ENCODE measurements at places on chromosomes 2 and 18.

GRCh38 chr2:21194858-21195271 is 71.1 kb downstream of the TDRD15 start:
- DNase-seq = no peak

DNA sequence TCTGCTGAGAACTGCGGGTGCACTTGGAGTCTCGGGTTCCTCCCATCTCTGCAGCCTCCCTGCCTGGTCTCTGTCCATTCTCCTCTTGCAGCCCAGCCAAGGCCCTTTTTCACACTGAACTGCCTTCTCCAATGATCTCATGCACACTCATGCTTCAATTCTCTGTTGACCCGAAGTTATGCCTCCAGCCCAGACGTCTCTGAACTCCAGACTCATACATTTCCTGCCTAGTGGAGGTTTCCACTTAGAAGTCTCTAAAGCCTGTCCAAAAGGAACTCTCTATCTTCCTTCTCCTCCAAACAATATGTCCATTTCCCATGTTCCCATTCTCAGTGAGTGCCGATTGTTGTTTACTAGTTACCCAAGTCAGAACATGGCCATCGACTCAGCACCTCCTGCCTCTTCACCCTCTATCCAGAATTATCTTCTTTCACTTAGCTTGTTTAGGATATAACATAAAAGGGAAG is 155.2 kb downstream of the IRS1 start:
- no peak for DNase-seq

DNA sequence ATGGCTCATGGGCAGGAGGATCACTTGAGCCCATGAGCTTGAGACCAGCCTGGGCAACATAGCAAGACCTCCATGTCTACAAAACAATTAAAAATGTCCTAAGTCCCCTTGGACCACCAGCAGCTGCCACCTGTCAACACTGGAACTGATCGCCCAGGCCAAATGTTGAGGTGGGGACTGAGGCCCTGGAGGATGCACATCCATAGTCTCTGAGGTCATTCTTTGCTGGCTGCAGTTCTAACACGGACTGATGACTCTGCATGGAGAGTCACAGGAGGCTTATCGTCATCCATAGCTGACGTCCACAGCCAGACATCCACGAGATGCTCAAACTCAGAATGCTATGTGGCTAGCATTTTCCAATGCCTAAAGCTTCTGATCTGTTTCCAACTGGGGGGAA is 151.3 kb downstream of the BCL2 start:
- DNase-seq = no peak

DNA sequence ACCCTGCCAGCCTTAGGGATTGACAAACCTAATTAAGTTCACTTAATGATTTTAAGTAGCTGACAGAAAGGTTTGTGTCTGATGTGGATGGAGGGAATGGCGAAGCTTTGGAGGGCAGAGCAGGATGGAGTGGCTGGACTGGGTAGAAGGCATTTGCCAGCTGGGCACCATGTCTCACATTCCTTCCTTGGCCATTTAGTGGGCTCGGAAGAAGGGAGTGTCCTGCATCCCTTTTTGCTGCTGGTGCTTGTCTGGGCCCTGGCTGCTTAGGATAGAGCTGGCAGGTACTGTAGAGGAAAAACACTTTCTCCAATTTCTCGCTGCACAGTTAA is 166.7 kb downstream of the CLIP4 start:
- no peak for DNase-seq

DNA sequence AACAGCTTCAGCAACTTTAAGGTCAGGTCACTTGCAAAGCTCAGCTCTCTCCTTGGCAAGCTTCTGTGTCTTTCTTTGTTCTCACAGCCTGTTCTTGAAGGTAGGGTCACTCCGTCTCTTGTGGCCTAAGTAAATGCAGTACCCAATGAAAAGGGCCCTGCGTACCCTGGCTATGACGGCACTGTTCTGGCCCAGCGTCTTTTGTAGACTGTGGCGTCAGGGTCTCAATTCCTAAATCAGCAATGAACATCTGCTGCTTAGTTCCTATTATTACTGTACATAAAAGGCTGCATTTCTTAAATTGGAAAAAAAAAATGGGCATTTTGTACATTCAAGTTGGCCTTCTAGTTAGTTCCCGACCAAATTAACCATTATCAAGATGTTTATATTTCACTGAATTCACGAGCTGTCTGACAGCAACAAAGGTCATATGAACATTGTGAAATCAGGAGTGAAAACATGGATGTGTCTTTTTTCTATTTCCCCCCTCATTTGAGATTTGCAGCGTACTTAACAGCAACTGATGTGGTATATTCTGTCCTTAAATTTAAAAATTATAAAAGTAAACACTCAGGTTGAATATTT is 17.0 kb upstream of the MTCL1 start:
- DNase-seq = no peak

DNA sequence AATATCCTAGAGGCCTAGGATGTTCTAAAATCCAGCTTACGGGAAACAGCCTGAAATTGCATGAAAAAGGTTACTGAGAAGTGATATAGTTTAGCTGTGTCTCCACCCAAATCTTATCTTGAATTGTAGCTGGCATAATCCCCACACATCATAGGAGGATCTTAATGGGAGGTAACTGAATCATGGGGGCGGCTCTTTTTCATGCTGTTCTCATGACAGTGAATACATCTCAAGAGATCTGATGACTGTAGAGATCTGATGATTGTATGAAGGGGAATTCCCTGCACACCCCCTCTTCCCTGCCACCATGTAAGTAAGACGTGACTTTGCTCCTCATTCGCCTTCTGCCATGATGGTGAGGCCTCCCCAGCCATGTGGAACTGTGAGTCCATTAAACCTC is 385.6 kb upstream of the ID2 start:
- no peak for DNase-seq

DNA sequence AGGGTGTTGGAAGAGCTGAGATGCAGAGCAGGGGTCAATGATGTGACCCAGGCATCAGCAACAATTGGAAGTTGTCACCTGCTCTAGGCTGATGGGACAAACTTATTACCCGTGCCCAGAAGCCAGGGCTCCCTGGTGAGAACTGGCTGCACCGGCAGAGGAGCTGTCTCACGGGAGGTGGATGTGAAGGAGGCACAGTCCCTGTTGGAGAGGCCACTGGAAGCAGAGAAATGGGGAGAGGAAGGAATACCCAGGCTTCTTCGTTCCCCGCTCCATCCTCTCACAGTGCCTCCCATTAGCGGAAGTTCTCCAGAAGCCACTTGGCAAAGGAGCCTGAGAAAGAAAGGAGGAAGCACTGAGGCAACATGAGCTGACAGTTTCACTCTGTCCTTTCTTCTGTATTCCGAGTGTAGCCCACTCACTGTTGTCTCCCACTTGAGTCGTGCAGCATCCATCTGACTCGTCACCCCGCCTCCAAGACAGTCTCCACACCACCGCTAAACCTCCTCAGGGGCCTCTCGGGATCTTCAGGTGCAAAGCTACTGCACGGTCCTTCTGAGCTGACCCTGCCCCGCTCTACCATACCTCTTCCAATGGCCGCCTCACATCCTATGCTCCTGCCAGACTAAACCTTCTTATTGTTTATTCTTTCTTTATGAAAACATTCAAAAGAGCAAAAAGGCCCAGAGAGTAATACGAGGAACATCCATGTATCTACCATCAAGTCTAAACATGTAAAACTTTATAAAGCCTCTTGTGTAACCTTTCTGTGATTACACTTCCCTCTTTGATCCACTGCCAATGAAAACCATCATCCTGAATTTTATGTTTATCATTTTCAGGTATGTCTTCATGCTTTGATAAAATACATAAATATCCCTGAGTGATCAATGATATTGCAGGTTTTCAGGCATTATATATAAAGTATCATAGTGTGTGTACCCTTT is 19.1 kb upstream of the AFTPH start:
- DNase-seq = no peak

- DNase-seq = no peak
These were observed 153.3 kb upstream of the RBMS1 start for GRCh38 chr2:160646684-160647444.

DNA sequence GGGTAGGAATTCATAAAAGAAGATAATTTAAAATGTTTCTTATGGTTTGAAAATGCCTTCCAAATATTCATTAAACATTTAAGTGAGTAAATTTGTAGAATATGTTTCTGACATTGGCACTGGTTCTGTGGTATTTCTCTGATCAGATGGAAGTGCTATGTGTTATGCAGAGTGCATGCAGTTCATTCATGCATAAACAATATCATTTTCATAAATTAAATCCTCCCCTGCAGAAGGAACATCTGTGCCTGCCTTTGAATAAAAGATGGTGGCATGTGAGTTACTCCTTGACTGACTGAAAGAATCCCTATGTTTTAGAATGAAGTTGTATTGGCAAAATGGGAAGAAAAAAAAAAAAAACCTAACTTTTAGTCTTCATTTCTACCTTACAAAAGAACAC is 5.9 kb downstream of the NEUROD1 start:
- no peak for DNase-seq

DNA sequence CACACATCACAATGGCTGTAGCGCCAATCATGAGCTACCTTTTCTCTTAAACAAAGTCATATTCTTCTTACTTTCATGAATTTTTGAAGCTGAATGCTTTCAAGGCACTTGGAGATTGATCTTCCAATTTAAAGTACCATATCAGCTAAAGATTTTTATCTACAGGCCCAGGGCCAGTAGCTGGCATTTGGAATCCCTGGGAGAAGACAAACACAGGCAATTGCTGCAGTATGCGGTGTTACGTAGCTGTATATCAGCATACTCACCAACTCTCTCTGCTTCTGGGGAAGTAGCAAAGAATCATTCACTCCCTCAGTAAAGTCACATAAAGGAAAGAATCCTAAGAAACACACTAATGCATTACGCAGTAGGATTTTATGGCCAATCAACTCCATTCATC is 202.3 kb downstream of the DLGAP1 start:
- DNase-seq = no peak

- DNase-seq = no peak
These were observed 565.4 kb downstream of the IRS1 start for GRCh38 chr2:226234187-226234586.

GRCh38 chr2:99492721-99493120 is 2.9 kb upstream of the REV1 start:
- no peak for DNase-seq

GRCh38 chr18:41331661-41332060 is 623.4 kb upstream of the PIK3C3 start:
- DNase-seq = no peak

DNA sequence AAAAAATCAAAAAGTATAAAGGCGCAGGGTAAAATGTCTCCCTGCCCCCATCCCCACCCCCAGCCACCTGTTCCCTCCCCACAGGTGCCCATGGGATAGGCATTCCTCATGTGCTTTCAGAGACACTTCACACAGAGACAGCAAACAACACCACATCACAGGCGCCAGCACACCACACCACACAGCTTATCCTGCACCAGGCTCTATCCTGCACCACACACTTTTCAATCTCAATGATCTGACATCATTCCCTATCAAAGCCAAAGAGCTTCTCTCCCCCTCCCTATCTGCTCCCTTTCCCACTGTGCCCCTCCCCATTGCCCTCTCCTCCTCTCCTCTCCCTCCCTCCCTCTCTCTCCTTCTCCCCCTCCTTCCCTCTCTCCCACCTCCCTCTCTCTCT is 15.5 kb downstream of the FAM178B start:
- DNase-seq = no peak

DNA sequence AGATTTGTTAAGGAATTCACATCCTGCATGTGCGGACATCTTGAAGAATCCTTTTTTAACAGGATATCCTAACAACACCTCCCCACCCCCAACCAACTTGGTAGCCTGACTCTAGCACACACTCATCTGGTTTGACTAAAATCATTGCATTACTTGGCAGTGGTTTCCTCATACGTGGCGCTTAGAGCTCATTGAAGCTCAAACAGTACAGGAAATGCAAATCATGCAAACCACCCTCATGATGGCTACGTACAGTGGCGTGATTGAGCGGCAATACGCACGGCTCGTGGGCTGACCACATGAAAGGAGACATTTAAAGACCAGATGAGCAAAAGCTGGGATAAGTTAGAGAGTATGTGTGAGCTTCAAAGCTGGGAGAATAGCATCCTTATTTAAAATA is 336.2 kb downstream of the ZEB2 start:
- no peak for DNase-seq

GRCh38 chr2:40260437-40260836 is 191.5 kb downstream of the SLC8A1 start:
- DNase-seq = no peak

DNA sequence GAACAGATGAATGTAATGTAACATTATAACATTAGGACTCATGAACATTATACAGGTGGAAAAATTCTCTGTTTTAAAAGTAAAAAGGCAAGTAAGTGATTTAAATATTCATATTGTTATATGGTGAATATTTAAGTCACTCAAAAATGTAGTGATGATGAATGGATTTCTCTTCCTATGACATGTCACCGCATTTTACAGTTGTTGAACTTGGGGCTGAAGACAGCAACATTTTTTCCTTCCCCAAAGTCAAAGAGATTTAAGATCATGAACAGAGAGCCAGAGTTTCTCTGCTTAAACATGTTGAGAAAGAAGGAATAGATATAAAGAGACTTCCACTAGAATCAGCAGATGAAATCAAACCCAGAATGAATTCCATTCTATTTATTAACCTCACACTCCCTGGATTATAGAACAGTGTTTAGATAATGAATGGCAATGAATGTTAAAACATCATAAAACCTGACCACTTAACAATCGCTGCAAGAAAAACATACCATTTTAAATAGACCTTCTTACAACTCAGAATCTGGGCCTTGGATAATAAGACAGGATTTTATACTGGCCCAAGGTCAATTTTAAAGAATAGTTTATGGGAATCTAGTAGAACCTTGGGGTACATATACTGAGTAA is 163.6 kb upstream of the SIX2 start:
- no peak for DNase-seq

GRCh38 chr2:156817430-156817829 is 381.3 kb downstream of the GPD2 start:
- DNase-seq = no peak

DNA sequence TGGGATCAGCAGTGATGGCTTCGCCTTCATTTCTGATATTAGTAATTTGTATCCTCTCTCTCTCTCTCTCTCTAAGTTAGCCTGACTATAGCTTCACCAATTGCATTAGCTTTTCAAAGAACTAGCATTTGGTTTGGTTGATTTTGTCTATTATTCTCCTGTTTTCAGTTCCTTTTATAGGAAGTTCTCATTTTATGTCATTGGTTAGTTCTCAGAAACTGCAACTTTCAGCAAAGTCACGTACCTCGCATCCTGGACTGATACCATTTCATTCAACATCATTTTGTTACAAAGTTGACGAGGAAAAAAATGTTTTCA is 450.8 kb downstream of the EIPR1 start:
- DNase-seq = no peak

- DNase-seq = no peak
These were observed 935.0 kb downstream of the TRIB2 start for GRCh38 chr2:13651684-13652131.

GRCh38 chr2:27622921-27623384 is 5.9 kb downstream of the CCDC121 start:
- no peak for DNase-seq

- no peak for DNase-seq
These were observed 174.1 kb upstream of the ZFP36L2 start for GRCh38 chr2:43400508-43400907.

DNA sequence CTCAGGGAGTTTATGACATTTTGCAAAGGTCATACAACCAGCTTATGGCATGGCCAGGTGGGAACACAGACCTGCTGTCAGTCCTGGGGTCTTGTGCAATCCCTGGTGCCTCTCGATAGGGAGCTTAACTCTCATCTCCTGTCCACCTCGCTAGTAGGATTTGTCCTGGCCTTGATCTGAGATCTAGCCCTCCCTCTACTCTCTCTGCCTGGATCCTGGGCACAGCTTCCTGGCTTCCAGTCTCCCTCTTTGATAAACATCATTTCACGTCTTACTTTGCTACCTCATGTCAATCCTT is 13.8 kb downstream of the GALR1 start:
- no peak for DNase-seq

GRCh38 chr2:121015971-121016485 is 269.0 kb downstream of the TFCP2L1 start:
- DNase-seq = no peak
